Upper lobe of right lung (tissue), 1 donor: ENCODE measurements at places on chromosomes 1 and 21. TPM values are rescaled to one million over a fixed set of nuclear protein-coding genes. Genes with fewer than 3 reads are reported as not detected.
A peak's percentile ranks its signal among the peaks of the same experiment; 100 is the strongest.

KRTAP11-1 gene
- total RNA-seq = not detected

DNA sequence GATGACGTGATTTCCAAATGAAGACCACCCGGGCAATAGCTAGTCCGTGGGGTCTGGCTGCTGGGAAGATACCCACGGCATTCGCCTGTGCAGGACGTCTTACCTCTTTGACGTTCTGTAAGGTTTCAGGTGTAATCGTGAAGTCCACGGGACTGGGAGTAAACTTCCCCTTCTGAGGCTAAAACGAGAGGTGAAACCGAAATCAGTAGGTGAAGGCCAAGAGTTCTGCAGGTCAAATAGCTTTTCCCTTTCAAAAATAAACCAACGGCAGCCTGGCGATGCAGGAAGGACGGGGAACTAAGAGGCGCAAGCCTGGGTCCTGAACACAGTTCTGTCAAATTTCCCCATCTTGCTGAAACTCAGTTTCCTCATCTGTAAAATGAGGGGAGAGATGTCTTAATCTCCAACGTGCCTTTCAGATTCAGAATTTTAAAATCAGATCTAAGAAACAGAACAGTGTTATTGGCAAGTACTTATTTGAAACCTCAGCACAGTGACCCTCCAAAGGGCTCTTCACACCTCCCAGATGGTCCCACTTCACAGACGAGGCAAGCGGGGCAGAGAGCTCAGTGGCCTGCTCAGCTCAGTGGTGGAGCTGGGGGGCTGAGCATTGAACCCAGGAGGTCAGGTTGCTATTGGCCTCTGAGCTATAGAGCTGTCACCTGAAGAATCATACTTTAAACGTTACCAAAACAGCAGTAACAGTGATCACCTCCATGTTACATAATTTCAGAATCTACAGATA is 34.7 kb downstream of the VPS26C start:
- no peak for DNase-seq

DNA sequence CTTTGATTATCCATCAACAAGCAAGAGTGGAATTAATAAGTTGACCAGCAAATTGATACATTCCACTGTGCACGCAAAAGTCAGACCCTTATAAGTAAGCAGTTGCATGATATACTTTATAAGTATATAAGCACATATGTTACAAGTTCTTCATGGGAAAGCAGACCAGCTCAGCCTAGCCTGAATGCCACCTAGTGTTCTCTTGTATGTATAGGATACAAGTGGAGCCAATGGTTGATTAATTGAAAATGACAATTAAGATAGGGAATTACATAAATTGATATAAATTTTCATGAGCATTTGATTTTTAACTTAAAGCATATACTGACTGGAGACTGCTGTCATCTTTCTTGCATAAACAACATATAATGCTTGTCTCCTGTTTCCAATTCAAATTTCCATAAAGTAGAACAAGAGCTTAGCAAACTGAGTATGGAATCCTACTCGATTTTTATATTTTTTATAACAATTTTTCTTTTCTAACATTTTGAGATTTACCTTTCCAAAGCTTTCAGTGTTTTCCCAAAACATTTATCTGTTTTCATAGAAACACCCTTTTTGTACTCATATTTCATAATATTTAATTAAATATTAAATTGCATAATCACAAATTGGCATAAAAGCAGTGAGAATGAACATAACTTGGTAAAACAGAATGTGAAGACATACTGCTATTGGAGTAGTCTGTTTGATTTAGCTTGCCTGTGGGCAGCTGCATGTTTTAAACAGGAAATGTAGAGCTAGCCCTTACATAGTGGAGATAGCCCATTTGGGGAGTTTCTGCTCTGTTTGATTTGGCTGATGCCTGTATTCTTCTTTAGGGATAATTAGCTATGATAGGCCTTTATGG is 62.8 kb downstream of the MAGI3 start:
- no peak for DNase-seq

DNA sequence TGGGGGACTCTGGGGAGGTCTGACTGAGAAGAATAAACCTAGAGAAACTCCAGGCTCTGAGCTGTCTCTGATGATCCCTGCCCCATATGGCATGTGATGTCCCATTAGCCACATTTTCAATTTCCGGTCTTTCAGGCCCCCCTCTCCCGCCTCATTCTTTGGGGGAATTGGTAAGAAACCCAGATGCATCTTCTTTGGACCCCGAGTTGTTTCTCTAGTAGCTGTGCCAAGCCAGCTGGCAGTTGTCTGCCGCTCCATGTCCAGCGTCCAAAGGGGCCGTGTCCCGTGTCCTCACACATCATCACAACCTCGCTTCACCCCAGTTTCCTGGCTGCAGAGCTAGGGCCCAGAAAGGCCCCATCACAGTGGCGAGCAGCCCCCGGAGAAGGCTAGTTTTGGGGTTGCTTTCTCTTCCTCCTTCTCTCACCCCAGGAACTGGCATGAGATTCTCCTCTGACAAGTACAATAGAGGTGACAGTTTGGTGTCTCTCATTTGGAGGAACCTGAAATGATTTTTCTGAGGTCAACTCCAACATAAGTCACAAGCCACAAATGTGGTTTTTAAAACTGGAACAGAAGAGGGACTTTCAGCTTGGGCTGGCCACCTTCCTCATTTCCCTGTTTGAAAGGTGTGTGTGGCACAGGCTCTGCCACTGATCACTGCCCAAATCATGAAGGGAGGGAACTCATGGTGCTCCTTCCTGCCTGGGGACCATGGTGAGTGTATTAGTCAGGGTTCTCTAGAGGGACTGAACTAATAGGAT is 6.4 kb upstream of the GPR157 start:
- peak; percentile 69 for DNase-seq

DNA sequence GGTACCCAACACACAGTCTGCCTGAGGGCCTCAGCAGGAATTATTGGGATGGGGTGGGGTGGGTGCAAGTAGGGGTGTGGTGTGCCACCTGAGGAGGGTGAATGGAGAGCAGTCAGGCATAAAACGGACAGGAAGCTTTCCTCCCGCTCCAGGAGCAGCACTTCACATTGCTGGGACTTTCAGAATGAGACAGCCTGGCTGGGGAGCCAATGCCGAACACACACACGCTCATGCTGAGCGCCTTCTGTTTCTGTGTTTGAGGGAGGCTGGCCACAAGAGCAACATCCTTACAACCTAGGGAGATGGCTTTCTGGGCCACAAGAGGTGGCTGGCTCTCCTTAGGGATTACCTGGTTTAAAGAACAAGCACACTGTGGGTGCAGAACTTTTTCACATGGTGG is 98.0 kb downstream of the LAMC2 start:
- no peak for DNase-seq

DNA sequence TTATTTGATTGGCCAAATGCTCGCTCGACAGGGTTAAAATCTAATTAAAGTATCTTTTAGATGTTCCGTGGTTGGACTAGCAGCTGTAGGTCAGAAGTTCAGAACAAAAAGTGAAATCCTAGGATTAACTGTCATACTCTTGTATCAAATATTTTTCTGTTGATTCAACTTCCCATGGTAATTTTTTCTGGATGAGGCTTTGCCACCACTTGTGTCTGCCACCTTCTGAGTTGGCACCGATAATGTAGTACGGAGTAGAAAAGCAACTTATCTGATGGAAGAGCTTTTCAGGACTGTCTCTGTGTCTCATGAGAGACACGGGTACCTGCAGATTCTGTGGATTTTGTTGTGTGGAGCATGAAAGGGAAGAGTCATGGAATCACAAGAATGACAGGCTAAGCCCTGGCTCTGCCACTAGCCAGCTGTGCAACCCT is 44.6 kb upstream of the CNN3 start:
- DNase-seq = no peak

DNA sequence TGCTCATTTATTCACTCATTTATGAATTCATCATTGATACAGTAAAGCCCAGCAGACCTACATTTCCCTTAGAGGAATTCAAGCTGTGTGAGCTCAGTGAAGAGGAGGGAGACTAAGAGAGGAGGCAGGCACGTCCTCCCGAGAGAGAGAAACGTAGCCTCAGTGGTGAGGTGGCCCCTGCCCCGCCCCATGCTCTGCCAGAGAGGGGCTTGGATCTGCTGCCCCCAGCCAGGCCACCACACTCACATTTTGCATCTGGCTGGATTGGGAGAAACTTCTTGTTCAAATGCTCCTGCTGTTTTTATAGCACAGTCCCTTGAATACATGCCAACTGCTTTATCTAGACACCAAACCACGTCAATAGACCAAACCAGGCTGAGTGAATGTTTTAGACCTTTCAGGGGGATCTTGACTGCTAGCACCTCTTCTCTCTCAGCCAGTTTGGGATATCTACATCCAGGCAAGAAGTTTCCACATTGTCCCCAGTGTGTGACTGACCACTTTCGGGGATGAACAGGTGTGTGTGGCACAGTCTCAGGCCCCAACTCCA is 67.7 kb upstream of the AJAP1 start:
- no peak for DNase-seq

DNA sequence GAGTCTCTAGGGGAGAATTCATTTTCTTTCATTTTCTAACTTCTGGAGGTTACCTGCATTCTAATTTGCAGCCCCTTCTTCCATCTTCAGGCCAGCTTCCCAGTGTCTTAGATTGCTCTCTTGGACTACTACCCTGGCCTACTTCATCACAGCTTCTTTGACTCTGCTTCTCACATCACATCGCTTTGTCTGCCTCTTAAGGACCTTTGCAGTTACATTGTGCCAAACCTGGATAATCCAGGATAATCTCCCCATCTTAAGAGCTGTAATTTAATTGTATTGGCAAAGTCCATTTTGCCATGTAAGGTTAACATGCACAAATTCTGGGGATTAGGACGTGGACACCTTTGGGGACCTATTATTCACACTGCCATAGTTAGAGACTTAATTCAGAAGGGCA is 18.4 kb downstream of the RNF2 start:
- no peak for DNase-seq

CFHR4 gene
- total RNA-seq = not detected

ACTN2 gene
- 2.8 TPM for total RNA-seq

GRCh38 chr1:79726911-79727310 is 720.4 kb upstream of the ADGRL4 start:
- DNase-seq = no peak

DNA sequence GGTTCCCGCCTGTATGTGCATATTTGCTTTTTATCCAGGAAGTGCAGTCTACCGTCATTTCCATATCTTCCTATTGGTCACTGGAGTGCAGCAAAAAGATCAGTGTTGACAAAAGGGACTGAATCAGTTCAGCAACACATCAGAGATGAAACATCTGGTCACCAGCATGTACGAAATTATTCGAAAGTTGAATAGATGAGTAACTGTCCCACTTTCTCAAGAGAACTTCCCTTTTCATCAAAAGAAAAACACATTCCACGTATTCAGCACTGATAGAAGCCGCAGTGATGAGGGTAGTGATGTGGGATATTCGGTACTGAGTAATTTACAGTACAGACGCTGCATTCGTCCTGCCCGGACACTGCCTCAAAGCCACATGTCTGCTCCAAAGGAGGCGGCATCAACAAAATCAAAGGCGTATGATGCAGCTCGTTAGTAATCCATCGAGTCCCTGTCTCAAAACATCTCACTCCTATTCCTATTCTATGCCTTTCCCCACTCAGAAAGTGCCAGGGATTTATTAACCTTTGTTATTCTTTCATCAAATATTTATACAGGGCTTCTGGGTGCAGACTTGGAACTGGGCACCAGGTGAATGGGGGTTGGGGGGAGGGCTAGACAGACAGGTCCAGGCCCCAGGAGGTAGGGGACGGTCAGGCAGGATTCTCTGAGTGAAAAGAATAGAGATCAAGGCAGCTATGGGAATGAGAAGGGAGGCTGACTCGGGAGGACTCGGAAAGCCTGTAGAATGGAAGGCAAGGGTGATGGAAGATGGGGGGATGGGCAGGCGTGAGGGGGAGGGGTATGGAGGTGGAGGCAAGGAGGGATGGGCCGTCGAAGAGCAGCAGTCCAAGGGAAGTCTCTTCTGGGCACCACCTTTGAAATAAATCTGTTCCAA is 79.5 kb upstream of the SLC45A1 start:
- DNase-seq = no peak

MEX3A gene
- 0.52 TPM for total RNA-seq

TDRD10 gene
- total RNA-seq = 21.7 TPM

GRCh38 chr1:201949491-201949890 is 3.1 kb upstream of the LMOD1 start:
- no peak for DNase-seq

GMEB1 gene
- 12.9 TPM for total RNA-seq

GRCh38 chr1:82153272-82153629 is 352.5 kb downstream of the ADGRL2 start:
- DNase-seq = no peak
